ENCODE measurements at places on chromosomes 1 and 21. TPM values are rescaled to one million over a fixed set of nuclear protein-coding genes. Genes with fewer than 3 reads are reported as not detected.
A peak's percentile ranks its signal among the peaks of the same experiment; 100 is the strongest.

Gene CDCA8
- total RNA-seq = 5.8 TPM

Gene TMEM82
- total RNA-seq = not detected

Gene C1QA
- 476 TPM for total RNA-seq

DNA sequence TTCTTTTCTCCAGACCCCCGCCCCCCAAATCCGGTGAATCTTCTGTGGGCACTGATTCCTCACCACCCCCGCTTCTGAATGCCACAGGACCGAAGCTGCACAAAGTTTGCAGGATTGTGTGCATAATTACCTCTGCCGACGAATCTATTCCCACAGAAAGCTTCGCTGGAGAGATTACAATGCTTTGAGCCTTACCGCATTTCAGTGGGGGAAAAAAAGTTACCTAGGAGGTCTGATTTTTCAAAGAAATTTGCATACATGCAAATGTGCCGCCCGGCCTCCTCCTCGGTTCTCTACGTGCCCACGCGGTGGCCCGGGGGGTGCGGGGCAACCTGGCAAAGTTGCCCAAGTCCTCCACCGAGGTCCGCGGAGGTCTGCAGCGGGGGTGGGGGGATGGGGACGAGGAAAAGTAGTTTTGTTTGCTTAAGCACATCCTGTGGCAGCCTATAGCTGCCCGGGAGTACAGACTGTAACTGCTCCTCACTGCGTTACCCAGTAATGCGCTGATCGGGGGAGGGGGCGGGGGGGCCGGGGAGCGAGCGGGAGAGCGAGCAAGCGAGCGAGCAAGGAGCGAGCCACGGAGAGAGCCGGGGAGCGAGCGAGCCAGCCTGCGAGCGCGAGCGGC lies 563 bp upstream of the NFIA start:
- DNase-seq = peak; percentile 85

Gene TLR5
- 14.7 TPM for total RNA-seq

DNA sequence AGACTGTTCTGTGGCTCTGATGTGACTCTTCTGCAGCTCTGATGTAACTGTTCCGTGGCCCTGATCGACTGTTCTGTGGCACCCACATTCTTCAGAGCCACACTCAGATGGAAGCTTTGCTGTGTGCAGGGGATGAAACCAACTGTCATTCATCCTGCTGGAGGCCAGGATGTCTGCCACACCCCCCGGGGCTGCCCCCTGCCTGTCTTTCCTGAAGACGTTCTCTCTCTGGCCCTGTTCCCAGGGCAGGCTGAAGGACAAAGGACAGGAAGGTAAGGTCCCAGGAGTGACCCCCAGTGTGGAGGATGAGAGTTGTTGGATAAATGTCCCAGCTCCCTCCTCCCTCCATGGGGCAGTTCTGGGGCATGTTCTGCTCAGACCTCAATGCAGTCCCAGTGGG lies 29.4 kb upstream of the UMODL1 start:
- no peak for DNase-seq

GRCh38 chr1:107550358-107550757 lies 409.5 kb downstream of the NTNG1 start:
- no peak for DNase-seq

DNA sequence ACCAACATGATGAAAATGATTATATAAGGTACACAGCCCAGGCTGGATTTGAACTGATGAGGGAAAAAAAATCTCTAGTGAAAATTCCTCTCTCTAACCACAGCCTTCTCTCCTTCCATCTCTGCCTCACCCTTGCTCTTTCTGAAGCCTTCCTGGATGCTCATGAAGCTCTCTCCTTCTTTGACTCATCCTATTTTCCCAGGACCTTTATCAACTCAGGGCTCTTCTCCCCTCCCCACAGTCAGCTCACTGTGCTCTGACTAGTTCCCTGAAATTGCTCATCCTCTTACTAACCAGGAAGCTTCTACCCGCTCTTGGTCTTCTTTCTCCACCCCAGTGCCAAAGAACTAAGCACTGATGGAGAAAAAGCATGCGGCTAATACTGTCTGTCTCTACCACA lies 46.4 kb upstream of the ERG start:
- no peak for DNase-seq

DNA sequence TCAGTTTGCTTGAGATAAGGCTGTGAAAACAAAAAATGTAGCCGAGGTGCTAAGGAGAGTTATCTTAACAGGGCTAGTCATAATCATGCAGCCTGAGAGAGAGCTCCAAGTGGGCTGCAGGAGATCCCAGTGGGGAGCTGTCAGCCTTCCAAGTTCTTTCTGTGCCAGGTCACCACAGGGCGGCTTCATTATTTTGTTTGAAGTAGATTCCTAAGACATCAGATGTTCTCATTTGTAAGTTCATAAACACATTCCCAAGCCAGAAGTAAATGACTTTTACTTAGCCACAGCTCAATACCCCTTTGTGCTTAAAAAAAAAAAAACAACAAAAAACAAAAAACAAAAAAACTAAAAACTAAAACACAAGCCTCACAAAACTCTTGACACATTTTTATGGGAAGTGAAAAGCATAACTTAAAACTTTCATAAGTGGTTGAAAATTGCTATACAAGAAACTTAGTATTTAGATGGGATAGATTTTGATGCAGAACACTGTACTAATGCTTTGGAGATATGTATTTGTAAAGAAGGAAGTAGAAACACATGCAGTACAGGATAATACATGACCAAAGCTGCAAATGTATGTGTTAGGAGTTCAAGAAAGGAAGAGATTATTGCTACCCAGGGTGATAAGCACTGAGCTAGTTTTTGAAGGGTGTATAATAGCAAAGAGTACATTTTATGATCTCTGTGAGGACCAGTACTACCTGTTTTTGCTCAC lies 8.6 kb downstream of the CDC14A start:
- DNase-seq = no peak

GRCh38 chr1:17755120-17755519 lies at the start of gene ACTL8:
ACTL8 (plus strand) TSS chr1:17755333; CDS start chr1:17823009, 67,676 bp downstream.
- no peak for DNase-seq

- no peak for DNase-seq
Observed at GRCh38 chr1:26724926-26725325, 29.1 kb downstream of the ARID1A start.

Gene SH3BGRL3
- total RNA-seq = 347 TPM

DNA sequence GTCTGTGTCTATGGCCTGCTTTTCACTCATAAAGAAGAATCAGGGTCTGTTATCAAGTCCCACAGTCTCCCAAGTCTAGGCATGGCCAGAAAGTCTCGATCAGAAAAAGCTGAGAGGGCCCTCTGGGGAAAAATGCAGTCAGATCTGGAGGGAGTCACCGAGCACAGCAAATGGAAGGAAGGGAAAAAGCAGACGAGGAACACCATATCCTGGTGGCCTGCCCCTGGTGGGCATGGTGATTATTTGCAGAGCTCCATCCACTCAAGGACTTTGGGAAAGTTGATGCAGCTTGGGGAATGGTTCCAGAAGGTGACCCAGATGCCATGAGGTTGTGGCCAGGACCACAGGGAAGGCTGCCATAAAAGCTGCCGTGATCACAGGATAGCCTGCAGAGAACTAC lies 189.1 kb downstream of the CLIC6 start:
- DNase-seq = no peak

Gene PCP4L1
- total RNA-seq = 6.6 TPM

GRCh38 chr1:29655145-29655544 lies 418.8 kb downstream of the PTPRU start:
- no peak for DNase-seq

DNA sequence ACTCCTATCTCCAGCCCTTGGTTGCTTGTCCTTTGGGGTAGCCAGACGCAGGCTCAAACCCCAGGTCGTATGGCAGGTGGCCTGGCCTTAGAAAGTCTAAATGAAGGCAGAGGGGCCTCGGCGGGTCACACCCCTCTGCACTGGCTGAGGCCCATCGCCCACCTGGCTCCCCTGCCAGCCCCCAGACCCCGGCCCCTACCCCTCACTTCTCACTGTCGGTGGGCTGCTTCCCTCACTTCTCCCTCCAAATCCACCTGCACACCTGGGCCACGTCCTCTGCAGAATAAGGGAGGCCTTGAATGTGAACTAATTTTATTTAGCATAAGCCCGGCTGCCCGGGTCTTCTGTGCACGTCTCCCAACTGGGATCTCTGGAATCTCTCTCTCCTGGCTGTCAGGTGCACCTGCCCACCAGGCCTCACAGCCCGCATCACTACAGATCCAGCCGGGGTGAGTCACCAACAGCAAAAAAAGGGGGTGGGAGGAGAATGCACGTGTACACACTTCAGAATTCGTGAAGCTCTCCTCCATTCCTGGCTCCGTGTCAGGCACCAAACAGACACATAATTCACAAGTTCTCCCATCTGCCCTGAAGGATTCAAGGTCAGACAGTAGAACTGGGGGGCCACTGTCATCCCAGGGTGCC lies 107.5 kb upstream of the SIM2 start:
- DNase-seq = no peak

Gene SH2D2A
- total RNA-seq = 1.7 TPM

Gene CNR2
- 0.05 TPM for total RNA-seq

DNA sequence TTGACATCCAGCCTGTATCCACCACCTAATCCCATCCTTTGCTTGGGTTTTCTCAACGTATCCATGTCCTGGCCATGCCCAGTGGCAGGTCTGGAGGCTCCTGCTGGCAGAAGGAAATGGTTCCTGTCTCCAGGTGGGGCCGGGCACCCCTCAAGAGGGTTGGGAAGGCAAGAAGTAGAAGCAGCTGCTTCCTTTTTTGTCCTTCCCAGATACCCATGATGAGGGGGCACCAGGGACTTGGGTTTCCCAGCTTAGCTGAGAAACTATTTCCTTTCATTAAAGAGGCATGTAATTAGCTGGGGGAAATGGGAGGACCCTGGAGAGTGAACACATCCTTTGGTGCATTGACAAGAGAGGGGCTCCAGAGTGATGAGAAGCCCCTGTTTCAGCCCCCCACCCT lies 21.1 kb upstream of the SLC45A3 start:
- DNase-seq = no peak

GRCh38 chr1:40404670-40405462 lies 31.3 kb downstream of the SMAP2 start:
- peak; percentile 44 for DNase-seq

DNA sequence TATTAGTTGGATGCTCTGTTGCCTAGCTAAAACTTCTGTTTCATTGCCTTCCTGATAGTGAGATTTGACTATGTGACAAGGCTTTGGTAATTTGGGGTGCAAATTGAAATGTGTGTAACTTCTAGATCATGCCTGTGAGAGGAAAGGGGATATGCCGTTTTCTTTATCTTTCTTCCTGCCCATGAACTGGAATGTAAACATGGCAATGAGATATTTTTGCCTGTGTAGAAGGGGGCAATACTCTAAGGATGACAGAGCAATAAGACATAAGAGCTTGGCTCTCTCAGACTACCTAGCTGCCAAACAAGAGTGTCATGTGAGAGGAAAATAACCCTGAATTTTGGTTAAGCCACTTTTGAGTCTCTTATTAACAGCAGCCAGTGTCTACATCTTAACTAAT lies 49.7 kb downstream of the RAP1A start:
- DNase-seq = no peak

Gene RRP1
- 16.1 TPM for total RNA-seq

DNA sequence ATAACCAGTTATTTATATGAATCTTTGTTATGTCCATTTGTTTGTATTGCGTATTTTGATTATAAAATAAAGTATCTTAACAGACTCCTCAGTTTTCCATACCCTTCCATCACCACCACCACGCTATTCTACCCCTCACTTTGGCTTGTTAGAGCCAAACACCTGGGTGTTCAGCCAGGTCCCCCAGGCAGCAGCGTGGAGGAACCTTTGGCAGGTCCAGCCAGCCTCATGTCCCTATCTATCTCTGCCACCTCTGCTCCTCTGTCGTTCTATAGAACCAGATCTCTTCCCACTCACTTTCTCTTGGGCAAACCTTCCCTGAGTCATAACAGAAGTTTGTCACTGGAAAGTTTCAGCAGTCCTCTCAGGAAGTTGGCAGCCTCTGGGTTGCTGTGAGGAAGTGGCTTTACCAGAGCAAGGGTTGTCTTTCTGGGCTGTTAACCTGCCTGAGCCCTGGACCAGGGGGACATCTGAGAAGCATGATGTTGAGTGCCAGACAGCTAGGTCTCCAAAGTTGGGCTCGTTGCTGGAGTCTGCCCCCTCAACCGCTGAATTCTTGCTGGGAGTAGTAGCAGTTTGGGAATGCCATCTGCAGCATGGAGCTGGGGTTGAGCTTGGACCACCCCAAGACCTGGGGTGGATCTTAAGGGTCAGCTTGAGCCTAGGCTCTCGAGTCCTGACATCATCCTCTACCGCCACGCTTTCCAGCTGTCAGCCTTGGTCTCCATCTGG lies 996 bp upstream of the SH3BGRL3 start:
- no peak for DNase-seq

DNA sequence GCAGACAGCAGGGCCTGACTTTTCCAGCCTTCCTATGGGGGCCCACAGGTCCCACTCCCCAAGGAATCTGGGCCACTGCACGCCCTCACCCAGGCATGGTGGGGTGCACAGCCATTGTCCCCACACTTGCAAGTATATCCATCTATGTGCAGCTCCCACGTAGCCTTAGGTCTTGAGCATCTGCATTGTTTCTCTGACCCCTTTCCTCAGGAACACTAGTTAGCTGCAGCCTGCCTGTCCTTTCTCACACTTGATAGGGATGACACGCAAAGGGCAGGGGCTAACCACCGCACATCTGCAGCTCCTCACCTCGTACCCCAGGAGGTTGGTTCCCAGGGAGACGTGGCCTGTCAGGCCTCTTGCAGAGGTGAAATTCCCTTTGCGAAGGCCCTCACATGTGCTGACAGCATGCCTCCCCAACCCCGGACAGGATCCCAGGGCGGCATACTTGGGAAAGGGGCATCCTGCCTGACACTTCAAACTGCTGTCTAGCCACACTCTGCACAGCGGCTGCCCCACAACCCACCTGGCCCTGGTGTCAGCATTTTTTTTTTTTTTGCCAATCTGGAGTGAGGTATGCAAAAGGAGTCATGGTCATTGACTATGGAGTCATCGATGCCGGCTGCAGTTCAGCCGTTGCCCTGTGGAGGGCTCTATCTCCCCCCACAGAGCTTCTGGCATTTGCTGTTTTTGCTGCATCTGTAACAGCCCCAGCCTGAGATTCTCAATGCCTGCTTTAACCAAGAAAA lies 5.0 kb downstream of the JMJD4 start:
- no peak for DNase-seq

DNA sequence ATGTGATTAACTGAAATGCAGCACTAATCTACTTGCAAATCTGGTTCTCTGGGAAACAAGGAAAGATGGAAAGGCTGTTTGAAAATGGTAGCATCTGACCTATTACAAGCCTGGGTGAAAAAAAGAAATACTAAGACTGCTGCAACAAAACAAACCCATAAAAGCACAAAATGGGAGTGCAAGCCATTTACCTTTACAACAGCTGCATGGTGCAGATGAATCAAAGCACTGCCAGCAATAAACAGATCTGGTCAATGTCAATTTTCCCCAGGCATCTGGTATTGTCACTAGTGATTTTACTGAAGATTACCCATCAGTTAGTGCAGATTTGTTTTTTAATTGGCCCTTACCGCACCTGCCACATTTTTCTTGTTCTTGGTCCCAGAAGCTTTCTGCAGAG lies 1341.7 kb downstream of the PLA2G4A start:
- no peak for DNase-seq

DNA sequence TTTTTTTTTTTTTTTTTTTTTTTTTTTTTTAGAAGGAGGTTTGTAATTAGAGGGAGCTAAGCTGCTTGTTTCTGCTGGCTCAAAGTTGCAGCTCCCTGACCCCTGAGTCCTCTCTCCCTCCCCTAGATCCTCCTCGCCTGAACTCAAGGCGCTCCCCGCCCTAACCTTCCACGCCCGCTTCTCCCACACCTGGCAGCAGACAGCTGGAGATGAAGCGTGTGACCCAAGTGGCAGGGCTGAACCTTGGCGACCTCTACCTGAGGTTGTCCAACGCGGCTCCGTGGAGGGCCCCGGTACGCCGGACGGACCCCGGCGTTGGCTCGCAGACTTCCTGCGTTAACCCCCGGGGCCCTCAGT lies 795 bp downstream of the NGF start:
- no peak for DNase-seq

Gene SLC44A3
- 14.1 TPM for total RNA-seq

Gene OR2T29
- not detected for total RNA-seq

Measured in left lung (tissue), 14 donors.